ENCODE measurements at places on chromosomes 11 and 22.

DNA sequence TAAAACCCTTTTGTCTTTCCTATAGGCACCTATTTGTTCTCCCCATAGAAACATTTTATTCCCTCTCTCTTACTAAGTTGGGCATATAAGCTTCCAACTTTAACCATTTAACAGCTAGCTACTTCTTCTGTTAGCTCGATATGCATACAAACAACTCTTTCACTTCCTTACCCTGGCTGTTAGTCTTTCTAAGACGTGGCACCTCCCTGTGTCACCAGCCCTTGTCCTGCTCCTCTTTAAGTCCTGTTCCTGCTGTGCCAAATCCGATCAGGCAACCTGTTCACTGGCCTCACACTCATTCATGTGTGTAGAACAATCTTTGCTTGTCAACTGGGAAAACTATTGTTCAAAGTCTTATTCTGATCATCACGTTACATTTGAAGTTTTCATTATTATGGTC is 1376.1 kb upstream of the TENM4 start:
- DNase-seq, result no peak

GRCh38 chr11:109970516-109971183 is 122.5 kb upstream of the ZC3H12C start:
- DNase-seq, result no peak

GRCh38 chr22:22930571-22931556 is 43.2 kb downstream of the IGLL5 start:
- no peak for DNase-seq

- DNase-seq, result no peak
Observed at GRCh38 chr22:27220339-27220738, 563.0 kb downstream of the MIAT start.

DNA sequence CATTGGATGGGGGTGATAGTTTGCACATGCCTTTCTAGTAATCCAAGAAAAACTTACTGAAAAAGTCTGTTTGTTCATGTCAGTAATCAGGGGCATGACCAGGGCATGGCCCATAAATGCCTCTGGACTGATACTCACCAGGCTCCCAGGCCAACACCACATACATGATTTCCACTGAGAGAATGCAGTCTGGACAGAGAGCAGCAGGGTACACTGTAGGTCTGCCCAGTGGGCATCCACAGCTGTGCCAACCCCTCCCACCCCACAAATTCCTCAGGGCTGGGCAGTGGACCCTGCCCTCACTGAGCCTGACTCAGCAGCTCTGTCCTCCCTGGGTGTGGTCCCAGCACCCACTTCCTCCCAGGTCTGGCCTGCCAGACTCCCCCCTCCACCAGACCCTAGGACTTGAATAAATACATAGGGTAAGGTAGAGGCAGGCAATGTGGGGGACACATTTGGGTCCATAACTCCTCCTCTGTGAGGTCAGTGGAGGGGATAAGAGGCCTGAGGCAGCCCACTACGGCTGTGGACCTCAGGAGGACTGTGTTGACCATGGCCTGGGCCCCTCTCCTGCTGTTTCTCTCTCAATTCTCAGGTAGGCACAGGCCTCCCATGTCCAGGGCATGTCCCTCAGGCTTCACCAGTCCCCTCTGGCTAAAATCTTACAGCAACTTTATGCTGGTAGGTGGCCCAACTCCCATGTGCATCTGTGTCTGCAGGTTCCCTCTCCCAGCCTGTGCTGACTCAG is 92.2 kb upstream of the TOP3B start:
- DNase-seq, result no peak

GRCh38 chr11:117993988-117994745 is 8.0 kb downstream of the IL10RA start:
- DNase-seq, result no peak

GRCh38 chr11:17457396-17458173 is 19.1 kb downstream of the ABCC8 start:
- DNase-seq, result peak; percentile 29

- no peak for DNase-seq
Observed at GRCh38 chr11:14969901-14970323, 2.2 kb downstream of the CALCA start.

DNA sequence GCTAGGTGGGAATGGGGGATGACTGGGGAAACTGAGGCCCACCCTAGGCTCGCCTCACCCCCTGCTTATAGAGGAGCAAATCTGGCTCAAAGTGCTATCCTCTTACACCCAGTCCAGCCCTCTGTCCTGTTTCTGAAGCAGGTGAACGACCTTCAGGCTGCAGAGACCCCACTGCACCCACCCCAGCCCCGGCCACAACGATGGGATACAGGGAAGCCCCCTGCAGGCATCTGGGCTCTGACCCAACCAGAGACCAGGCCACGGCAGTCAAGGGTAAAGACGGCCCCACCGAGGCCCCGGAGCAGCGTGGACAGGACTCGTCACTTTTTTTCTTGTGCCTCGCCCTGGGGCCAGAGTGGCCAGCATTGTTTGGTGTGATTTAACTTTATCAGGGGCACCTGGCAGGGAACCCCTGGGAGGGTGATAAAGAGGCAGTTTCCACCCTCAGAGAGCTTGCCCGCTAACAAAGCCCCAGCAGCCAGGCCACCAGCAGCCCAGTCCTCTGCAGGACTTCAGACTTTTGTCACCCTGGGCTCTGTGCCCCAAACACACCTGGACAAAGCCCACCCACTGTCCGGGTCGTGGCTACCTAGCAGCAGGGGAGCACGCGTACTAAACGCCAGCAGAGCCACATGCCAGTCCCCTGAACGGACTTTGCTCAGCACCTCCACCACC is 612.6 kb downstream of the TBC1D22A start:
- no peak for DNase-seq

DNA sequence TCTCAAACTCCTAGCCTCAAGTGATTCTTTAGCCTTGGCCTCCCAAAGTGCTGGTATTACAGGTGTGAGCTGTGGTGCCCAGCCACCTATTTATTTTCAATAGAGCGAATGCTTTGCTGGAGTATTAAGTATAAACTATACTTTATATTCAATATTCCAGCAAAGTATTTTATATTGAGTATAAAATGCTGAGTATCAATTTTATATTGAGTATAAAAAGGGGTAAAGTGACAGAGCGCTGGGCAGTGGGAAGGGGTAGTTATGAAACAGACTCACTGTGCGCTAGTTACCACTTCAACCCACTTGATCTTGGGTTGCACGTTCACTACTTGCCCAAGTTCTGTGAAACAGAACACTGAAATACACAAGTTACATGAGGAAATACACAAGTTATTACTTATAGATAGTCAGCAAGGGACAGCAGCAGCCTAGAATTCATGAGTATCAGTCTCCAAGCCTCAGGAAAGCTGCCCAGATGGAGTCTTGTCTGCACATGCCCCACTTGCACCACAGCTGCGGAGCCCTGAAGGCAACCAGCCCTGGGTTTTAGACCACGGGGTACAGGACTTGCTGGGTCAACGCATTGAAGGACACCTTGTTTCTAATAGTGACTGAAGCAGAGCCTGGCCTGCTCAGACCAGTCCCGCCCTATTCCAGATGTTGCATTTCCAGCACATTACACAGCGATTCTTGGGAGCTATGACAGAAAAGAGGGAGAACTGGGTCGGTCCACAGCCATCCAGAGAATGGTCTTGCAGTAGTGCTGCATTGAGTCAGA is 51.6 kb upstream of the SYT13 start:
- DNase-seq, result no peak

DNA sequence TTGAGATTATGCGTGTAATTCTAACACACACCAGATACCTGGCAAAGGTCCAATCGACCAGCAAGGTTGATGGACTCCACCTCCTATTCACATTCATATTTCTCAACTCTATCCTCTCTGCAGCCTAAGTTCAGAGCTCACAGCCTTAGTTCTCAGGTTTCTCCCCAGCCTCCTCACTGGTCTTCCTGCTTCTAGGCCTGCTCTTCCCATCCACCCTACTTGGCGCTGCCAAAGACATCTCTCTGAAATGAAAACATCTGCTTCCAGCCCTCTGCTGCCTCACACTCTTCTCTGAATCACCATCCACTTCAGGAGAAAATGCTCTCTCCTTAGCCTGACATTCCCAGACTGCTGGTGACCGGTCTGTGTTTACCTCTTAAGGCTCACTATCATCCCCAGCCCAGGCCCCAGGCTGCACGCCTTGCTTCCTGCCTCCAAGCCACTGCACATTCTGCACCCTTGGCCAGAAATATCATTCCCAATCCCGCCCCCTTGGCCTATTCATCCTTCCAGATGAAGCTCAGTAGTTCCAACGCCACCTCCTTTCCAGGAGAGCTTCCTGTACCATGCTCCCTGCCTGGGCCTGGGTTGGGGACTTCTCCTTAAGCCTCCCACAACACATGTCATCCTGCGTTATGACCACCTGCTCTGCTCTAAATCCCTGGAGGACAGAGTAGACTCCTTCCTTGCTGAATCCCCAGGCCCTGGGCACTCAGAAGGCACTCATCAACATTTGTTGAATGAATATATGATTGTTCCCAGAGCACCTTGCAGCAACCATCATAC is 3.5 kb downstream of the ARRB1 start:
- no peak for DNase-seq

DNA sequence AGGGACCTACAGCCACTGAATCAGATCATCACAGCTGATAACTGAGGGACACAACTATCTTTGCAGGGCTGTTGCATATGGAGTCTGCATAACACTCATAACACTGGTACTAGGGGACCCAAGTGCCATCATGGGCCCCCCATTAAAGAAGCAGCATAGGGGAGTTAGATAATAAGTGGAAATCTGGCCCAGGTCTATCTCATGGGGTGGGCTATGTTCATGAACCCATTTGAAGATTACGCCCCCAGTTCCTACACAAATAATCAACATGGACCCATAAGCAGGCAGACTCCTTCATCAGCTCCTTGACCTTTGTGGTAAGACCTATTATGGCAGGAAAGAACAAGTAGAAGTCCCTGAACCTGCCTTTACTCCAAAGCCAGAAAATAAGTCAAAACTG is 48.8 kb downstream of the ASCL2 start:
- no peak for DNase-seq

DNA sequence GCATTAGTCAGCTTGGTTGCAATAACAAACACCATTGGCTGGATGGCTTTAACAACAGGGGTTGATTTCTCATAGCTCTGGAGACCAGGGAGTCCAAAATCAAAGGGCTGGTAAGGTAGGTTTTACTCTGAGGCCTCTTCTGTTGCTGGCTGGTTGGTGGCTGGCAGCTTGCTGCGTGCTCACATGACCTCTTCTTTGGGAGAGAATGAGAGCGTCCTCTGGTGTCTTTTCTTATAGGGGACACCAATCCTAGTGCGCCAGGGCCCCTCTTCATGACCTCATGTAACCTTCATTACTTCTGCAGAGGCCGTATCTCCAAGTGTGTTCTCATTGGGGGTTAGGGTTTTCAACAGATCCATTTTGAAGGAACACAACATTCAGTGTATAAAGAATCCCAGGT is 1308.3 kb downstream of the TBC1D22A start:
- DNase-seq, result no peak

GRCh38 chr11:130787092-130787616 is 129.1 kb downstream of the SNX19 start:
- no peak for DNase-seq

DNA sequence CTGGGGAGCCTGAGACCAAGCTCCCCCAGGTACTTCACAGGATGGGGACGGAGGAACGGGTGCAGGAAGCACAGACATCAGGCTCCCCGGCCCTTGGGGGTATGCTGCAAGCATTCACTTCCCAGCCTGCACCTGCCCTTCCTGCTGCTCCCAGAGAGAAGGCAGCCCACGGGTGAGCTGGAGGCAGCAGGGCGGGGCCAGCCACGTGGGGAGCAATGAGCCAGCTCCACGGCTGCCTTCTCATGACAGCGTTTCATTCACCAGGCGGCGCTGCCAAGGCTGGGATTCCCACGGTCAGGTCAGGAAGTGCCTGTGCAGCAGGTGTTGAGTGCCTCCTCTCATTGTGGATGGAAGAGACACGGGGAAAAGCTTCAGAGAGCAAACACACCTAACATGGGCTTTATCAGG is 14.5 kb upstream of the PHLDA2 start:
- no peak for DNase-seq

DNA sequence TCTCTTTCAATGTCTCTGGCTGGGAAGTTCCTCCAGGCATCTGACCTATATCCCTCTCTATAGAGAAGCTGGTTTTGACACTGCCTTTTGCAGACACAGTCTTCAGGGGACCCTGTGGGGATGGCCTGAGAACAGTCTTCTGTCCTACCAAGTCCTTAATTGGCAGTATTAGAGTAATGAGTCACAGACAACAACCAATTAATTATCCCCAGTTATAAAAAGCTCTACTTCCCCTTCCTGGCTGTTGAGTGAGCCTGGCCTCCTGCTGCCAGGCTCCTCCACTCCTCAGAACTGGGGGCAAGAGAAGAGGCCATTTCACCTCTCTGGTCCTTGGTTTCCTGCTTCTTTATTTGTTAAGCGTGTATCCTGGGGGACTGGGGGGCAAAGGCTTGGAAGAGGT is 41.2 kb upstream of the KLHL35 start:
- no peak for DNase-seq

DNA sequence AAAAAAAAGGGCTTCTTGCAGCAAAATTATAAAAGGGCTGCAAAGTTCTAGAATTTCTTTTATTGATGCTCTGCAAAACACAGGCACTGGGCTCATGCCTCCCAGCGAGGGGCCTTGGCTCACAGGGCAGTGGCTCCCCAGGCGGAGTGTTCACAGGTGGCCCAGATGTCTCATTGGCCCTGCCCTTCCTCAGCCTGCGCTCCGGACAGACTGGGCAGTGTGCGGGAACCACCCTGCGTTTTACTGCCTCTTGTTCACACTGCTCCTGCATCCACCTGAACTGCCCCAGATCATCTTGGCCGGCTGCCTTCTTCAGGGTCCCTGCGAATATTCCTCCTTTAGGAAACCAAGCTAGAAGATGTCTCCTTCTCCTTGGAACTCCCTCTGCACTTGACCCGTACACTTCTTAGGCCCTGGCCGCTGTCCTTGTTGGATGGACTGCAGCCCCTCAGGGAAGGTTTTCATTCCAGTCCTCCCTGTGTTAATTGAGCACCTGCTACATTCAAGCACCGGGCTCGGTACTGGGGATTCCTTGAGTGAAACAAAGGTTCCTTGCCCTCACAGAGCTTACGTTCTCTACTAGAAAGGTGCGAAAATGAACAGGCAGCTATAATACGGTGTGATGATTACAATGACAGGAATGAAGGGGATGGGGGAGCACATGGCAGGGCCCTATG is 4.5 kb downstream of the TUBA8 start:
- no peak for DNase-seq

- no peak for DNase-seq
Observed at GRCh38 chr11:57163160-57163868, 18.4 kb upstream of the LRRC55 start.
